ENCODE measurements at places on chromosomes 16 and 17.

- no peak for DNase-seq
Observed at GRCh38 chr17:3009411-3009920, 53.9 kb downstream of the OR1D5 start.

GRCh38 chr17:38510421-38511149 lies 82.3 kb downstream of the ARHGAP23 start:
- no peak for DNase-seq

DNA sequence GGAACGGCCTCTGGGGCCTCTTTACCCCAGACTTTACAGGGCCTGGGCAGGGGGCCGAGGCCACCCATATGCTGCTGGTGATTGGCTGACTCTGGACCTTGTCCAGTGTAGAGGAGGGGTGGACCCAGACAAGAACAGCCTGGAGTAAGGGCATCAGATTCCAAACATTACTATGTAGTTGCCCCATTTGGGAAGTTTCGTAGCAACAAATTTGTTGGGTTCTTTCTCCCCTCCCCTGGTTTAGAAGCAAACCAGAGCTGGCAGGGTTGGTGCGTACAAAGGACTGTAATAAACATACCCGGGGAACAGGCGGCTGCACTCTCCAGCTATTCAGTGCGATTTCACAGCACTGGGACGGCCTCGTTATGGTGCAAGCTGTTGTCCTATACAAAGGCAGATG lies 145.5 kb downstream of the NTN1 start:
- no peak for DNase-seq

DNA sequence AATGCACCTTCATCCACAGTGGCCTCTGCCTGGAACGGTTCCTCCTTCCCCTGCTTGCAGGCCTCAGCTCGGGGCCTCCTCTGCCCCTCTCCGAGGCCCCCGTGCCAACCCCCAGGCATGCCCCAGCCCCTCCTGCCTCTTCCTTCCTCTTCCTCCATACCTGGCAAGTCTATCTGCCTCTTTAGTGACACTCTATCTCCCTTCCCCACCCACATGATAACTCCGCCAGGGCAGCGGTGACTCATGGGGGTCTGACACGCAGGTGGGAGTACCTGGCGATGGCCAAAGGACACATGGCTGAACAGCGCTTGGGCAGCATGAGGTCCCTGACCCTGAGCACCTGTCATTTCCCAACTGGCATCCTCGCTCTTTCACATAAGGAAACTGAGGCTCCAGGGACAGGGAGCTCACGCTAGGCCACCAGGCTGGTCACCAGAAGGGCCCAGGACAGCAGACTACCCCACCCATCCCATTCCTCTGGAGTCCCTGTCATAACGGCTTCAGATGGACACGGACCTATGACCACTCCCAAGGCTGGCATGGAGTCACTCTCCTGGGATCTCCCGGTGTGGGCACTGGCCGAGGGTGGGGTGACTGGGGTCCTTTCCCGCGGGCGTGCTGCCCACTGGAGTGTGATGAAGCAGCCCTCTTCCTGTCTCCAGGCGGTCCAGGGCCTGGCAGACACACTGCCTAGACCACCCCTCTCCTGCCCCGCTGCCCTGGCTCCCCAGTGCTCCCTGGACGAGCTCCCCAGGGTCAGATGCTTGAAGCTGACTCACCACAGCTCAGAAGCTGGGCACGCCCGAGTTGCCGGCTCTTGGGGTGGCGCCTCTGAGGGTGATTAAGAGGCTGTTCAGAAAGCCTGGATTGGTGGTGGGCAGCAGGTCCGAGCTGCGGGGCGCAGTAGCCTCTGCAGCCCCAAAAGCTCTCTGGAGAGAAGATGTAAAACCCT lies 100.6 kb downstream of the ENGASE start:
- no peak for DNase-seq

DNA sequence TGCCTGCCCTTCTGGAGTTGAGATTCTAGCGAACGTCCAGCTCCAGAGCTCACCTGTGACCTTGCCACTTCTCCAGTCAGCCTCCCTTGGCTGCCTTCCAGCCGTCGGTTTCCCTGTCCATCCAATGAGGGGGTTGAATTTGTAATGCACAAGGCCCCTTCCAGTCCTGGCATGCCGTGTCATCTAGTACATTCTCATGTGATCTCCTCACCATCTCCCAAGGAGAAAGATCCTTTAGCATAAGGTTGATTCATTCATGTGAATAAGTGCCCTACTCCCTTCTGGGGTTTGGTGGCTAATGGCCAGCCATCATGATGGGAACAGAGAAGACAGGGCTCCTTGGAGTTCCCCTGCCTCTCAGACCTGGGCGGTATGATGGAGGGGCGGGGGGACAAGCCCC lies 18.9 kb upstream of the ABCC3 start:
- no peak for DNase-seq

DNA sequence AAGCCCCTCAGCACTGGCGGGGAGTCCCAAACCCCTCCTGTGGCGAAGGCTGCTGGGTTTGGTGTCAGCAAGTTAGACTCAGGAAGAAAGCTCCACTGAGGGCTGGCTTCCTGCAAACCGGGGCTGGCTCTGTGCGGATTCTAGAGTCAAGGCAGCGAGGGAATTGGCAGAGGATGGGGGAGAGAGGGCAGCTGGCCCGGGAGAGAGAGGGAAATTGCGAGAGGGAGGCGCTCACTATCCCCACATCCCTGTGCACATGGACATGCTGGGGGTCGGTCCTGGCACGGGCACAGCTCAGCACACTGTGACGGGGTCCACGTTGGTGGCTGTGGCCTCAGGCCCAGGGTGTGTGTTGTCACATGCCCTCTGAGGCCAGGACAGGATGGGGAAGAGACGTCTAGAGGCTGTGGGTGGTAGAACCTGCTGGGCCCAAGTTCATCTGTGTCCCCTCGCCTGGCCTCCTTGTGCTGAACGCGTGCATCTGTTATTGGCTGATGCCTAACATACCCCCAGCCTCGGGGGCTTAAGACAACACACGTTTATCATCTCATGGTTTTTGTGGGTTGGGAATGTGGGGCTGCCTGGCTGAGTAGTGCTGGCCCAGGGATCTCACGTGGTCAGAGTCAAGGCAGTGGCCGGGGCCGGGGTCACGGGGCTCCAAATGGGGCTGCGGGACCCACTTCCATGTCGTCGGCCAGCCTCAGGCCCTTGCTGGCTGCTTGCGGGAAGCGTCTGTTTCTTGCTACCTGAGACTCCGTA lies 16.7 kb upstream of the JPH3 start:
- DNase-seq, result no peak

DNA sequence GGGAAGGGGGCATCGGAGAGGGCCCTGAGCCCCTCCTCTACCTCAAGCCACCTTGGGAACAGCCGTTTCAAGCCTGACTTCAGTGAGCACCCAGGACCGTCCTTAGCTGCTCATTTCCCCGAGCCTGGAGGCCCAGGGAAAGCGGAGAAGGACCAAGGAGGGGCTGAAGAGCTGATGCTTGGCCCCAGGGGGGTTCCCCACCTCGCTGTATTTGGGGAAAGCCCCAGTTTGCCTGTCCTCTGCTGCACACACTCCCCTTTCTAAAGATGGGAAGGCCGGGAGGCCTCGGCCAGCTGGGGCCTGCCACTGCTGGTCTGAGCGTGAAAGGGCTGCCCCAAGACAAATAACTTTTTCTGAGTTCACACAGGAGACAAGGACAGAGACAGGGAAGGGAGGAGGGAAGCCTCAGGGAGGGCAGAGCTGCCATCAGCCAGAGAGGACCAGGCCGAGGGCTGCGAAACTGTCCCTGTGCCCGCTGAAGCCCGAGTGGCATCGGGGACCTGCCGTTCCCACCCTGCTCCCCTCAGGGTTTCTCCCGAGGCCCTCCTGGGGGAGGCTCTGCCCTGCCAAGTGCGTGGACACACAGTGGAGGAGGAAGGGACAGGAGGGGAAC lies 11.6 kb downstream of the ZACN start:
- DNase-seq, result peak; percentile 2
